Cortex of kidney (tissue), 1 donor: ENCODE measurements at places on chromosomes 3 and 15.

- no peak for DNase-seq
These were observed 777 bp downstream of the CIB1 start for GRCh38 chr15:90232941-90233386.

DNA sequence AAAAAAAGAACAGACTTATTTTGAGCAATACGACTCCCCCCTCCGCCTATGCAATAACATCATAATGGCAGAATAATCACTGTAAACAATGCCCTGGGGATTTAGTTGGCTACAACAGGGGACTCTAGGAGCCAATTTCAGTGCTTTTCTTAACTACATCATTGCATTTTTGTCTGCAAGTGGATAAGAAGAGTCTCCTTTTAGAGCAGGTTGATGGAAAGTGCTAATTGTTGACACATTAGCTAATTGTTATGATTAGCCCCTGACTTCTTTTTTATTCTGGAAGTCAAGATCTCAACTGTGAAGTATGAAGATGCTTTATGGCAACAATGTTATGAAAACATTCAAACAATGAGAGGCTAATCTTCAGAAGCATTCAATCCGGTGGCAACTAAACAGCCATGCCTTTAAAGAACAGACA lies 121.2 kb downstream of the MECOM start:
- no peak for DNase-seq

DNA sequence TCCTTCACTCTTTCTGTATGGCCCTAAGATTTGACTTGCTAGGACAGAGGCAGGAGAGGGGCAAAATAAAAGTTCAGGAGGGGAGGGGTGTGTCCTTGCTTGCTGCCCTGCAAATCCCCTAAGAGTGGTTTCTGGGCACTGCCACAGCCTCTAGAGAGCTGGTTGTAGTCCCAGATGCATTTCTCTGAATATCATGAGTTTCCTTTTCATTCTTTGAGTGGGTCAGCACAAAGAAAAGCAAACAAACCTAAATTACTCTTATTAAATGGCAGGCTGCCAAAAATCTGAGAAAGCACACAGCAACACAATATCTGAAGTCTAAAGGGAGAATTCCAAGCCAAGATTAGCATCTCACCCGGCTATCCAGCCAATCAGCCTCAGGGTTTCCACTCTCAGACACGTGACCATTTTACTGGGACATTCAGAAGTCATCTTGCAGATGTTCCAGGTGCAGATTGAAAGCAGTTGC lies 919.3 kb downstream of the TUSC7 start:
- DNase-seq: no peak

DNA sequence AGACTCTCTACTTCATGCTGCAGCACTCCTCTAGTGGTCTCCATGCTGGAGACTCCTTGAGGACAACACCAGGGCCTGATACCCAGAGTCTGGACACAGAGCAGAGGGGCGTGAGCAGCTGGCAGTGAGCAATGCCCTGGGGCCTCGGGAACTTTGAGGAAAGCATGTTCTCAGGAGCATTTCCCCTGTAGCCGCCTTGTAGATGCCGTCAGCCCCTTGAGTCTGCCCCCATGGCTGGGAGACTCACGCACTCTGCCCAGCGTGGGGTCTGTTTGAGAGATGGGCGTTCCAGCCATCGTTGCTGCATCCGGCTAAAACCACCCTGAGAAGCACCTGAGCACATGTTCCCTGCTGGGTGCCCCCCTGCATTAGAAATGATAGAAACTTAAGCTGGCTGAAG lies 56.8 kb downstream of the PLXNA1 start:
- no peak for DNase-seq

GRCh38 chr15:69496001-69496400 lies 43.4 kb downstream of the RPLP1 start:
- DNase-seq: no peak

DNA sequence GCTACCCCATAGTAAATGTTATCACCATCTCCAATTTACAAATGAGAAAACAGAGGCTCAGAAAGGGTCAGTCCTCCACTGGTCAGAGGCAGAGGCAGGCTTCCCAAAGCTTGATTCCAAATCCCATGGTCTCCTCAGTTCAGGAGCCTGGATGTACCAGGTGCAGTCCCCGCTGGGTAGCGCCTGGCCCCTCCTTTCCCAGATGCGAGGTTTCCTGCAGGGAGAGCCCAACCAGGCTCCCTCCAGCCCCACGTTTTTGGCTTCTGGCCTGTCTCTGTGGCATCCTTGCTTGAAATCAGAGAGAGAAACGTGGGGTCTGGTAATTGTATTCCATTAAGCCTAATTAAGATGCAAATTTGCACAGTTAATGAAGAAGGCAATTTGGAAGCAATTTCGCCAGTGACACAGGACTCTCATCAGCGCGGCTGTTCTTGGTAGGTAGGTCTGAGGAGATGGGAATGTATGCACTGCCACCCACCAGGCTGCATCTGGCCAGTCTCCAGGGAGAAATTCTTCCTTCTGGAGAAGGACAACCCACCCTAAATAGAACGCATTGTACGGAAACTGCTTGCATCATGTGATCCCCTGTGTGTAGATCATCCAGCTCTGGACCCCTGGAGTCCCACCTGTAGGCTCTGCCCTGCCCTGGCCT lies 50.5 kb downstream of the HRH1 start:
- no peak for DNase-seq

GRCh38 chr3:58429657-58430056 lies 4.0 kb downstream of the PDHB start:
- DNase-seq: no peak

- no peak for DNase-seq
These were observed 25.0 kb downstream of the LSM3 start for GRCh38 chr3:14203521-14204079.

GRCh38 chr3:57673156-57673555 lies 19.7 kb downstream of the DENND6A start:
- DNase-seq: no peak

DNA sequence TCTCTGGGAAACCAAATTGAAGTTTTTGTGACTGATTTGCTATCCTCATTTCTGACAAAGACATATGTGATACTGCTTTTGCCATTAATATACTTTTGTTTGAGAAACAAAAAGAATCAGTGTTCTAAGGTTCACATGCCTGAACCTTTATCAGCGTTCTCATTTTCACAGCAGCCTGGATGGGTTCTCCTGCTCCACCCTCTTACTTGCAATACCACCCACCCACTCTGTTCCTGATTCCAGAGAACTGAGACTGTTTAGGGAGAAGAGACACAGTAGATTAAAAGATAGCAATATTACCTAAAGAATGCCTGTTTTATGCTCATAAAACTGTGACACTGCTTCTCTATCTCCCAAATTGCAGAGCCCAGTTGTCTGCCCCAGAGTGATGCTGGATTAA lies 25.8 kb upstream of the ARL6 start:
- no peak for DNase-seq
